ENCODE measurements at places on chromosomes 7 and 10.

DNA sequence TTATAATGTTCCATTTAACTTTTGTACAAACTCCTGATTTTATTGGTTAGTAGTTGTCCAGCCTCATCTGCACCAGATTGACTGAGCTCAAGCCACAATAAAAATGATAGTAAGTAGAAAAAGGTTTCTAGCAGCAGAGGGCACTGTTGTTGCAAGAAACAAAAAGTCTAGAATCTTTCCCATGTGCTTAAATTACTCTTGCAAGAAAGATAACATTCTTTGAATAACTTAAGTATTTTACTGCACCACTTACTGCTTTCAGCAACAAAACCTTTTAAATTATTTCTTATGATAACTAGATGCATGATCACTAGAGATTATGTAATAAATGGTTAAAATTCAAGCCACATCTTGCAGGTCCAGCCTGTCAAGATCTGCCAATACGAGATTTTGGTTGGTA lies 27.0 kb downstream of the LMOD2 start:
- DNase-seq = peak; percentile 56

DNA sequence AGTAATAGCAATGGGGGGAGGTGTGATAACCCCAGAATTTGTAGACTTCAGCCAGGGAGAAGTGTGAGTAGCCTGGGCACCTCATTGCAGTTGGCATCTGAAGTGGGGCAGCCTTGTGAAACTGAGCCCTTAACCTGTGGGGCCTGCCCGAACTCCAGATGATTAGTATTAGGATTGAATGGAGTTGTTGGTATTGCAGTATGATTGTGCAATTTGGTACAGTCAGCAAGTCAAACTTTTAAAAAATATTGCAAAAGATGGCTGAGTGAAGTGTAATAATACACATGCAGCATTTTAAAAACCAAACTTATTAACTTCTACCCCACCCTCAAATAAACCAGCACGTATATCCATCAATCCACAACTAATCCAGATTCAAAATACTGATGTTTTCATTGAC lies 9.3 kb downstream of the RBM33 start:
- no peak for DNase-seq

GRCh38 chr7:7585241-7585928 lies 18.7 kb downstream of the MIOS start:
- DNase-seq = no peak

DNA sequence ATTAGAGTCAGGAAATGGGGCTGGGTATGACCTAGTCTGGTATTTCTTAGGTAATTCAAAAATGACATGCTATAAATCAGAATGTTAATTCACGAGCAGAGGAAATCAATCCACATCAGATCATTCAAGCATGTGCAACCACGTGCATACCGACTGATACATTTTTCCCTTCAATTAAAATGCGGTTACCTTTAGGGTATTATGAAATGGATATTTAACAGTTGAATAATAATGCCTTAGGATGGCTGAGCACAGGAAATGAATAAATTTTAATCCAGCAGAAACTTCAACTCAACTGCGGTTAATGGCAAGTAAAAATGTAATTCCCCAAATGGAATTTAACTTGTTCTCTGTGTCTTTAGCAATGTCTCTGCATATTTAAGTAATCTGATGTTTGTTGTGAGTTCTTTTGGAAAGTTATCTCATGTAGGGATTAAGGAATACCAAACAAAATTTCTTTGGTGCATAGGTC lies 9.2 kb downstream of the CPA2 start:
- DNase-seq = no peak

DNA sequence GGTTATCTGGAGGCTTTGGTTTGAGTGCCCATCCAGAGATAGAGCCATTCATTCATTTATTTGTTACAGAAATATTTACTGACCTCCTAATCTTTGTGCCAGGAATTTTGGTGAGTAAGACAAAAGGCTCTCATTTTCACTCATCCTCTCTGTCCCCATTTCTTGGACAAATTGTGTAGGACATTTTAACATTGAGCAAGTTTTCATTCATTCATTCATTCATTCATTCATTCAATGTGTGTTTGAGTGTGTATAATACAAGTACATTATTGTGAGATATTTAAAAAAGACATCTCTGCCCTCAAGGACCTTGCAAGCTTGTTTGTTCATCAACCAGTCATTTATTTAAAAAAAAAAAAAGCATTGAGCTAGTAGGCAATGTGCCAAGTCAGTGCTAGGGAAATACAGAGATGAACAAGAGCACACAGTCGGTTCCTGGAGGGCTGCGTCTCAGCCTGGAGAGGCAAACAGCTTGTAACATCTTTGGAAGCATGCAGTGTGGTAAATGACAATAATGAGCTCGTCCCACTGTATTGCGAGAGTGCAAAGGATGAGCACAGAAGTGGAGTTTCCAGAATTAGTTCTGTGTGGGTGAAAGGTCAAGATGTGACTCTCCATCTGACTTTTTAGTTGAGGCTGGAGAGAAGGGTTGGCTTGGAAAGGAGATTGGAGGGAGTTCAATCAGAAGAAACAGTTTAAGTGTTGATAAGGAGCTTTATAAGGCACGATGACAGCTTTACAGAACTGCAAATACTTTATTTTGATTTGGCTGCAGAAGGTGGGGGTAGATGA lies 50.5 kb upstream of the HBP1 start:
- no peak for DNase-seq

- peak; percentile 91 for DNase-seq
These were observed 1.9 kb upstream of the ARHGAP22 start for GRCh38 chr10:48606530-48607355.

DNA sequence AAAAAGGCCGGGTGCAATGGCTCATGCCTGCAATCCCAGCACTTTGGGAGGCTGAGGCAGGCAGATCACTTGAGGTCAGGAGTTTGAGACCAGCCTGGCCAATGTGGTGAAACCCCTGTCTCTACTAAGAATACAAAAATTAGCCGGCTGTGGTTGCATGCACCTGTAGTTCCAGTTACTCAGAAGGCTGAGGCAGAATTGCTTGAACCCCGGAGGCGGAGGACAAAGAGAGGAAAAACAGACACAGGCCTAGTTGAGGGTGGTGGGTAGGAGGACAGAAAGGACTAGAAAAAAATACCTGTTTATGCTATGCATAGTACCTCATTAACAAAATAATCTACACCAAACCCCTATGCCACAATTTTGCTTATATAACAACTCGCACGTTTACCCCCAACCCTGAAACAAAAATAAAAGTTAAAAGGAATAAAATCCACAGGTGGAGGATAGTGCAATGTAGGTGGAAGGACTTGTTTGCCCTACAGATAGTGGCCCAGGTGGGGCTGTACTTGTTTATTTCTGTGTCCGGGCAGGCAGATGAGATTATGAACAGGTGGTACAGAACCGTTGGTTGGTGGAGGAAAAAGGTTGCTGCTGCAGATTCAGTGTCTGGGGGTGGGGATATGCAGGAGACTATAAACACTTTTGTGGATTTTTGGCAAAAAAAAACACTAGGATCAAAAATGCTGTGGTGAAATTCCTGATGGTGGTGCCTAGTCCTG lies 5.1 kb downstream of the ZNF680 start:
- DNase-seq = no peak

DNA sequence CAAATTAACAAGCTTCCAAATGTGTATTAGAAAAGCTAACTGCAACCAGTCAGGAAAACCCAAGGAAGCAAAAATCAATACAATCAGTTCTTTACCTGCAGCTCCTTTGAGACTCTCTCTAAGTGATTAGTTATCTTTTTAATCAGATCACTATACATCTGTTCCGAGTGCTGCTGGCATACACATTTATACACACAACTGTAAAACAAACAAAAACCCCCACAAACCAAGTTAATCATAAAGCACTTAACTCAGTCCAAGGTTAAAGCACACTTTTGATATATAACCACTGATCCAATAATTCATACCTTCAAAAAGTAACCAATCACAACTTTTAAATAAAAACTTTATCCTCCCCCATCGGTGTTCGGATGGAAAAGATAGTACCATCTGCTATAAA lies 25.6 kb downstream of the CACUL1 start:
- DNase-seq = no peak

DNA sequence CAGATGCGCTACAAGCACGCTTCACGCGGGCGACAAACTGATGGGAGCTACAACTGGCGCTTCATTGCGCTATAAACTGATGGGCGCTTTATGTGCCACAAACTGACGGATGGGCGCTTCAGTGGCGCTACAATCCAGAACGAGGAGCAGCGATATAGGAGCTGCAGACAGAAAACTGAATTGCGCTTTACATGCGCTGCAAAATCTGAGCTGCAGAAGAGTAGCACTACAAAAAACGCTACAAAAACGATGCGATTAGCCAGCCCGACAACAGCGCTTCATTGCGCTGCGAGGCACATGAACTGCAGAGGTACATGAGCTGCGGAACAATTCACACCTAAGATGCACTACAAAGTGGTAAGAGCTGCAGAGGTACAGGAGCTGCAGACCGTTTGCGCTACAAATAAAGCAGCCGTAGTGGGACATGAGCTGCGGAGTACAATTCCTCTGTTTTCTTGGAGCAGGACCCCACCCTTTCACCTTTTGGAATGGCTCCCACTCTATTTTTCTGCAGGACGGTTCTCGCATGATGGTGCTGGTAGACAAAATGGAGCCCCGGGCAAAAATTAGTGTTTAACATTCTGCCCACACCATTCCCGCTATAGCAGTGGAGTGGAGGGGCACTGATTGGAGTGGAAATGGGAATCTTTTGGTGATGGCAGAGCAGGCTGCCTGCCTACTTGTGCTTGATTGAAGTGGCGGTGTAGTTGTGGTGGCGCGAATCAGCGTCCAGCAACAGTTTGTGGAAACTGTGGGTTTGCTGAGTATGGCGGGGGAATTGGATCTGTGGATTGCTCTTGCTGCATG lies 1.2 kb upstream of the SGCE start:
- no peak for DNase-seq

GRCh38 chr10:70729763-70730357 lies 55.3 kb downstream of the TBATA start:
- no peak for DNase-seq

DNA sequence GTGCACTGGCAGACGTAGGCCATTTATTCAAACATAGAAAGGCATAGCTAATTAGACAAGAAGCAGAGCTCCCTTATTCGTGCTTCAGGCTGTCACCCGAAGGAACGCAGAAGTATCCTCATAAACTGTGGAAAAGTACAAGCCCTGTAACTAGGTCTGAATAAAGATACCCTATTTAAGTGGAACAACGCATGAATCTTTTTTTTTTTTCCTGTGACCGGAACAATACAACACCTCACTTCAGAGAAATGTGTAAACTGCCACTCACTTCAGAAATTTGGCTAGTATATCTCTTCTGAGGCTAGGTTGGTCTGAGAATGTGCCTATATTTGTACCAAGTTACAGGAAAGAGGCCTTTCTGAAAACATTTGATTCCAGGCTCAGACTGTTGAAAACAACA lies 8.0 kb upstream of the CSTF2T start:
- DNase-seq = no peak

GRCh38 chr7:12722636-12723605 lies 35.5 kb downstream of the ARL4A start:
- DNase-seq = no peak

- no peak for DNase-seq
These were observed 65.0 kb downstream of the POU6F2 start for GRCh38 chr7:39042670-39043069.

GRCh38 chr10:46255801-46256747 lies 30.7 kb upstream of the ANTXRL start:
- DNase-seq = no peak

DNA sequence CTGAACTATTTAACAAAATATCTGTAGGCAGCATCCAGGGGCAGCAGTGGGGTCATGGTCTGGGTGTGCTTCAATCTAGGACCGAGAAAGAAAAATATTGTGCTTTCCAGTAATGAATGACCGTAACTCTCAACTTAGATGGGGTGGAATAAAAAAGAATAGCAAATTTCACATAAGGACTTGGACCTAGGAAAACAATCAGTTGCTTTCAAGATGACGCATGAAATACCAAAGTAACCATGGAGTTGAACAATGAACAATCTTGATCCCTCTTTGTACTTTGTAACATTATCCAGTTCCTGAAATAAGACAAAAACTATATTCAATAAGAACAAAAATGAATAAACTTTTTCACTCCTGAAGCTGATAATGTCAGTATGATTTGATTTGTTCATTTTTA lies 167.1 kb downstream of the C7orf25 start:
- DNase-seq = no peak

DNA sequence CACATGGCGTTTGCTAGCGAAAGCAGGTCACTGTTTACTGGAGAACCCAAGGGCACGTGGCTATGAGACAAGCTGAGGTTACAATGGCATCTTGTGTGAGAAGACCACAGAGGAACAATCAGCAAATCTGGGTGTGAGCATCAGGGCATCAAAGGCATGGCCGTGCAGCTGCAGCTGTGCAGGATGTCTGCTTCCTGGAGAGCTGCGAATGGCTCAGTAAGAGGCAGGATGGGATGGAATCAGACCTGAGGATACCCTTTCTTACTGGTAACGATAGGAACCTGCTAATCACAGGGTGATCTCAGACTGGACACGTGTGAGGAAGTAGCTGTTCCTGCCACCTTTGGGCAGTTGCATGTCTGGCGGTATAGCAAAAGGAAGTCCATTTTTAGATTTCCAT lies 119.5 kb downstream of the RNF216 start:
- DNase-seq = peak; percentile 90

GRCh38 chr10:102880256-102880655 lies 11.0 kb downstream of the AS3MT start:
- DNase-seq = no peak

DNA sequence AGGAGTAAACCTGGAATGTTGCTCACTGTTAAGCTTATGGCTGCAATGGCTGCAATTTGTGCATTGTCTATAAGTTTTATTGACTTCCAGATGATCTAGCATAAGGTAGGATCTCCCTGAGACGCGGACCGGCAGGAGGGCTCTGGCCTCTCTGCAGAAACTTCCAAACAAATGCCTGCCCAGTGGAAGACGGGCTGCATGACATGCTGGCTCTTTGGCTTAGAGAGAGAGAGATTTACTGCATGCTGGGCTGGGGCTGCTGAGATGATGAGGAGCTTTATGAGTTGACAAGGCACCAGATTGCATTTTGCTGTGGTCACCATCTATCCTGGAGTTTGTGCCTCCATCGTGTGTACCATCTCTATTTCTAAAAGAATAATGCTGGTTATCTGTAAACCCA lies 193.2 kb downstream of the GALNT17 start:
- no peak for DNase-seq

GRCh38 chr7:94182066-94182465 lies 177.9 kb upstream of the BET1 start:
- no peak for DNase-seq

GRCh38 chr7:82740246-82740848 lies 296.8 kb upstream of the CACNA2D1 start:
- peak; percentile 25 for DNase-seq

All from glomerular endothelial cell (primary cell).